ENCODE measurements at places on chromosomes 3 and 15.

DNA sequence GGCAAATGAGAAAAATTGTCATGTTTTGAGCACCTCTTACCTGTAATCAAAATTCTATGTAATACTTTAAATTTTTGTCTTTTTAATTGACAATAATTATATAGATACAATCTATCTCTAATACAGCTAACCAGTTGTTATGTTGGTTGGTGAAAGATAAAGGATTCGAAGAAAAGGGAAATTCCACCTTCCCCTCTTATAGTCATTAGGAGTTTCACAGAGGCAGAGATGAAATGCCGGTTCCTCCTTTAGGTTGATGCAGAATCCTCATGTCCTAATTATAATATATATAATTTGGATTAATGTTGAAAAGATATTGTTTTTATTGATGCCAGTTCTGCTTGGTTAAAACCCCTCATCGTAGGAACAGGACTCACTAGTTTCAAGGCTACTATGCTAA lies 67.1 kb downstream of the LRCH3 start:
- no peak for DNase-seq

- no peak for DNase-seq
Measured at GRCh38 chr3:195384952-195385351, 57.9 kb downstream of the ACAP2 start.

DNA sequence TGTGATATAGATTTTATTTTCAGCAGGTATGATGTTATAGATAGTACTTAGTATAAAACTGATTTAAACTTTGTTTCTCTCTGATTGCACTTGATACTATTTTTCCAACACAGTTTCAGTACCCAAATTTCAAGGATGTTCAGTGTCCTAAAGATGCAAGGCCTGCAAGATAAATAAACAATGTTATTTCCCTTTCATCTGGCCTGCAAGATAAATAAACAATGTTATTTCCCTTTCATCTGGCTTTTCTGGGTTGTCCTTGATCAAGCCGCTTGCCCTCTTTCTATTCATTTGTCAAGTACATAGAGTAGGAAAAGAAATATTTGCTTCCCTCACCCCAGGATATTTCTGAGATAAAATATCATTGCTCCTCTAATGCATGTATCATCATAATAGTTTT lies 571.0 kb downstream of the FGF12 start:
- DNase-seq: no peak

- DNase-seq: peak; percentile 13
Measured at GRCh38 chr3:57227930-57228751, 612 bp downstream of the APPL1 start.

DNA sequence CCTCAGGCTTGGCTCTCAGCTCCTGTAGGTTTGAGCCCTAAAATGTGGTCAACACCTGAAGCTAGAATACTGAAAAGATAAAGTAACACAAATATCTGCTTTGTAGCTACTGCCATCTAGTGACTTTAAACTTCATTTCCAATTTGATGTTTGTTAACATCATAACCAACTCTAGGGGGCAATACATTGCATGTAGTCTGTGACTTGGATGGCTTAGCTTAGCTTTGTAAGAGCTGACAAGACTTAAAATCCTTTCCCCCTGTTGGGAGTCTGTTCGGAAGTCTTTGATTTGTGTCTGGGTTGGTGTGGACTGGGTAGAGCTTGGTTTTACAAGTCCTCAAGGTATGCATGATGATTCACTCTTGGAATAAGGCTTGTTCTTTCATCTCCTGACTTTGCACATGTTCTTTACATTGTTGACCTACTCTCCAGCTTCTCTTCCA lies 51.7 kb downstream of the SCN11A start:
- DNase-seq: peak; percentile 53

DNA sequence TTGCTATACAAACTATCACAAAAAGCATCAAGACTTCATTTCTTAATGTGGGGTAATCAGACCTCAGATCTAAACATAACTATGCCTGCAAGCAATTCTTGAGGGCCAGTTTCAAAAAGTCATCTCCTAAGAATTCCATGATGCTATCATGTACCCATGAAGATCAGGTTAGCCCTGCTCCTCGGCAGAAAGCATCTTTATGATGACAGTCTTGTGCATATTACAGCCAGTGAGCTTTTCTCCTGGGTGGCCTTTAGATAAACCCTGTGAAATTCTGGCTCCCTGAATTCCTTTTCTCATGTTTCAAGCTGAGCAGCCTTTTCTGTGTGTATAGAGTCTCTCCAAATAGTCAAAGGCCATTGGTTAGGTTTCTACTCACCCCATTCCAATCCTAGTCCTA lies 201.9 kb upstream of the MCTP2 start:
- DNase-seq: no peak

- DNase-seq: no peak
Measured at GRCh38 chr3:89098173-89098572, 9.2 kb upstream of the EPHA3 start.

DNA sequence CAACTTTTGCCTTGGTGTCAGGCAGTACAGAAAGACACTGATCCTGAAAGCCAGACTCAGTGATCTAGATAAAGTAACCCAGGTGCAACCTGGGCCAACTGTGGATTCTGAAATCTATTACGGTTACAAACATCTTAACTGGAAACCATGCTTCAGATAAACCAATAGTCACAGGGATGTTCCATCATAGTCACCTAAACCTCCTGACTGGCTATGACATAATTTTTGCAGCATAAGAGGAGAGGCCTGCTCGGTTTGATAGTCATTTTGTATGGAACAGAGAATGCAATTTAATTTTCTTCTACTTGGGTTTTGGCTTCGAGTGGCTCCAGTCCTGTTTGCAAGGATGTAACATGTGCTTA lies 3.7 kb downstream of the SLCO3A1 start:
- DNase-seq: no peak

DNA sequence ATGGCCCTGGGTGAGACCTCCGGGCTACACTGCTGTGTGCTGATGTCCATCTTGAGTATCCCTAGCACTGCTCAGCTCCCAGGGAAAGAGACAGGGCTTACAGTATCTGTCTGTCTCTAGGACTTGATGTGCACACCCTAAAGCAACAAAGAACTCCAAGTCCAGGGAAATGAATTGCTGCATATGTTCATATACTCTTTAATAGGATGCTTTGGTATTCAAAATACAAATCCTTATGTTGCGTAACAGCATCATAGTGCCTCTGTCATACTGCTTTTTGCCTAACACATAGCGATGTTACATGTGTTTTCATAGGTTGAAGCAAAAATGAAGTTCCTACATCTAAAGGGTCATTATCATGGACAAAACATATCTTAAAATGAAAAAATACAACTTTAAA lies 299.9 kb downstream of the SLC9A9 start:
- no peak for DNase-seq

GRCh38 chr15:83472797-83473196 lies 25.7 kb downstream of the SH3GL3 start:
- DNase-seq: no peak

DNA sequence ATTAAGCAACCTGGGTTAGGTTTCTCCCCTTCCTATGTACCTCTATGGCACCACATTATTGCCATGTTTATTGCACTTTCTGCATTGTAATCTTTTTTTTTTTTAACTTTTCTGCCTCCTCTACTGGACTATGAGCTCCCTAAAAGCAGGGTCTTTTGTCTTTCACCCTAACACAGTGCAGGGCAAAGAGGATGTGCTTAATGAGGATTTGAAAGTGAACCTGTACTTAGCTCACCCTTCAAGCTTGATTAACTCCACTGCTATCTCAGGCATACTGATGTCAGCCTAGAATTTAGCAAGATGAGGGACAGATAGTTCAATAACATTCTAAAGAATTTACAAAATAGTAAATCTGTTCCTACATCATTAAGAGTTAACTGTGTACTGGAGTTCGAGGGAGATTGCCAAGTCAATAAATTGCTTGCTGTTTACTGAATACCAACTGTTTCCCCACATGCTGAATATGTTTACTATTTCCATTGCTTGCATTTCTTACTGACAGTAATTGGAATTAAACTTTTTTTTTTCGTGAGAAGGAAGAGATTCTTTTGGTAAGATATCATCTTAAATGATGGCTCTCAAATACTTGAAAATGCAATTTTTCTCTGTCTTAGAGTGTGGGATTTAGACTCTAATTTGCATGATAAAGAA lies 15.7 kb upstream of the PPARG start:
- DNase-seq: no peak

DNA sequence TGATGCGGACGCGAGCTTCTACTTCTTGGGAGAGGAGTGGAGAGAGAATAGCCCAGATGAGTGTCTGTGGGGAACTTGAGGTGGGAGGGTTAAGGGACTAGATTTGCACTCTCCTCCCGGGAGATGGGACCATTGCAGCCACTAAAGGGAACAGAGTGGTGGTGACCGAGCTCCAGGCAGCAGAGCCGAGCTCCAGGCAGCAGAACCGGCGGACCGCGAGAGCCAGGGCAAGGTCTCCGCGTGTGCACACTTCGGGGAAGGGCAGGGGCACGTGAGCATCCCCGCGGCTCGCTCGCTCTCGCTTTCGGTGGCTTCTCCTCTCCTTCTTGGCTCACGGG lies 1.1 kb downstream of the IGDCC3 start:
- DNase-seq: no peak

- peak; percentile 78 for DNase-seq
Measured at GRCh38 chr3:123678108-123678511, 93.3 kb upstream of the HACD2 start.

DNA sequence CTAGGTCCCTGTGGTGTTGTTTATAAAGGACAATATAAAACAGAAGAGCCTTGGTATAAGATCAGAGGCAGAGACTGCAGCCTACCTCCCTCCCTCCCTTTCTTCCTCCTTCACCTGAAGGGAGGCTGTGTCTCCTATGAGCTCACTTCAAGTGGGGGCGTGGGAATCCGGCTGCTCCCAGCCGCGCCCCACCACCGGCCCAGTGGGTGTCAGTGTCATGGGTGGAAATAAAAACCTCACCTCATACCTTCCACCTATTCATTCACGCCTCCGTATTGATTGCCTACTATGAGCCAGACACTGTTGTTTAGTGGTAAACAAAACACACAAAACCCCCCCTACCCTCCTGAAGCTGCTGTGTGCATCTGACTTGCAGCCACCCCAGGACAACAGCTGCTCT lies 181.9 kb downstream of the PDZRN3 start:
- DNase-seq: no peak

DNA sequence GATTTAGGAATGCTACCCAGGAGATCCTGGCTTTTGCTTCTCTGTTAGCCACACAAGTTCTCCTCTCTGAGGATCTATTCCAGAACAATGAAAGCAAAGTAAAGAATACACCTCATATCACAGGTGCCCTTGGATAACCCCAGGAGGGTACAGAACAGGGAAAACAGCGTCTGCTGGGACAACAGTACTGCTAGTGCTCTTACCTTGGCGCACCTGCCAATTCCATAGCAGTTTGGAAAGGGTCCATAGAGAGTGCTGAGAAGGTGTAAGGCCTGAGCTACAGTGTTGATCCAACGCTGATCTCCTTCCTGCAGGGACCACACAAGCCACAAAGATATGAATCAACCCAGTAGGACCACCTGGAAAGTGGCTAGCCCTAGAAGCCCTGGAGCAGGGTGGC lies 12.9 kb upstream of the PRC1 start:
- DNase-seq: no peak

DNA sequence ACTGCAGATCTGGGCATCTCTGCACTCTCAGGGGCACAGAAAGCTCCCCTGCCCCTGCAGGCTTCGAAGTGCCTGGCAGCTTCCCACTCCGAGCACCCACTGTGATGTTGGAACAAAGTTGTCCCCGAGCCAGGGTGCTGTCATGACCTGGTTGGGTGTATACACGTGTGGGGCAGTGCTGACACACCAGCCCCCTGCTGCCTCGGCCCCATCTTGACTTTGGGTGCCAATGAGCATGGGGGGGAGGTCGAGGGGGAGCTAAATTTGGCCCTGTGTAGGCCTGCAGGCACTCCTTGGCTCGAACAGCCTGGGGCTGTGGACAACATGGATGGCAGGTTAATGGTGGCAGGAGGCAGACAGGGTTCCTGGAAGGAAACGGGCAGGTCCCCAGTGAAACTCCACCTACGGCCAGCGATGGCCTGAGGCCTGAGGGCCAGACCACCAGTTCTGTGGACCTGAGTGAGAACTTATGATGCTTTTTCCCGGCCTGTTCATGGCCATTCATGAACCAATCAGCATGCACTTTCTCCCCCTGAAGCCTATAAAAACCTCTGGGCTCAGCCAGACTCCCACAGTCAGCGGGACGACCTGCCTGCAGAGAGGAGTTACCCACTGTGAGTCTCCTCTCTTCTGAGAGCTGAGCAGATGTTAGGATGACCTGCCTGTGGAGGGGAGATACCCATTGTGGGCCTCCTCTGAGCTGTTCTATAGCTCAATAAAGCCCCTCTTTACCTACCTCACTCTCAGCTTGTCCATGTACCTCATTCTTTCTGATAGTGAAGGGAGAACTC lies 1029.1 kb upstream of the GBE1 start:
- DNase-seq: no peak

GRCh38 chr3:11356269-11356668 lies 84.1 kb downstream of the ATG7 start:
- no peak for DNase-seq

DNA sequence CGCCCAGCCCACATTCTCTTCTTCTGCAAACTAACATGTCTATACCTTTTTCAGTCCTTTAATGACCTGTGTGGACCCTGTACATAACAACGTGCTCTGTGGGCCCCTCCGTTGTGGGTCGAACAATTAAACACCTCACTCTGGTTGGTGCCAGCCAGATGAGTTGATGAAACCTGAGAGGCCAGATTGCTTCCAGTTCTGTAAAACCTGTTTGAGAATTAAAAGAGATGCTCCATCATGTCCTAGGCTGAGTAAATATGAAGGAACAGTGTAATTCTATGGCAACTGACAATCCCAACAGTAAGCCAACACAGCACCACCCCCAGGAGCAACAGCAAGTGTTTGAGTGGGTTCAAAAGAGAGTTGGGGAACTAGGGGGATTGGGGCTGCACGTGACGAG lies 5.7 kb upstream of the THBS1 start:
- DNase-seq: no peak

DNA sequence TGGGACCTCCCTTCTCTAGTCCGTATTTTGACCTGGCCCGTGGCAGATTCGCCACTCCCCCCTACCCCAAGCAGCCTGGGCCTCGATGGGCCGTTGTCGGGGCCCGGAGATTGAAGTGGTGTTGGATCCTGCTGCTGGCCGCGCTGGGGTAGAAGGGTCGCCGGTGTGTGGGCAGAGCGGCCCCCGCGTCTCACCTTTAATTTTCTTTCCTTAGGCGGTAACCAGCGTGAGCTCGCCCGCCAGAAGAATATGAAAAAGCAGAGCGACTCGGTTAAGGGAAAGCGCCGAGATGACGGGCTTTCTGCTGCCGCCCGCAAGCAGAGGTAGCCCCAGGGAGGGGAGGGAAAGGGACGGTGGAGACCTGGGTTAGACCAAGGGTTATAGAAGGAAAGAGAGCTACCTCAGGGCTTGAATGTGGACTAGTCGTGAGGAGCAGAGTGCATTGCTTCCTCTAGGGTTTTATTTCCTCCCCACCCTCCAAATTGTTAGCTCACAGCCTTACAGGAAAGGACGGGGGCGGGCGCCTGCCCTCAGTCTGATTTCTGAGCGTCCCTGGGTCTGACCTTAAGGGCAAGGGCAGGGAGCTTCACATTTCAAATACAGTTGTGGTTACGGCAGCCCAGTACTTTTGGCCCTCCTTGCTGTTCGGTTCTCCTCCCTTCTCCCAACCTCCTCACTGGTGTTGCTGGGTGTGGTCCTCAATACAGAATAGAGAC lies 799 bp downstream of the SERF2 start:
- no peak for DNase-seq

GRCh38 chr15:78752492-78753358 lies 58.5 kb downstream of the ADAMTS7 start:
- no peak for DNase-seq

- DNase-seq: no peak
Measured at GRCh38 chr15:25967116-25967515, 104.0 kb upstream of the ATP10A start.

Data from HS-5 (cell line).